Occipital lobe (tissue), 3 donors: ENCODE measurements at places on chromosomes 12 and 14. TPM values are rescaled to one million over a fixed set of nuclear protein-coding genes. Genes with fewer than 3 reads are reported as not detected.

- no peak for DNase-seq
Observed at GRCh38 chr12:56103066-56103711, 1.2 kb upstream of the PA2G4 start.

- no peak for DNase-seq
Observed at GRCh38 chr12:14968478-14968877, 4.4 kb upstream of the PDE6H start.

DNA sequence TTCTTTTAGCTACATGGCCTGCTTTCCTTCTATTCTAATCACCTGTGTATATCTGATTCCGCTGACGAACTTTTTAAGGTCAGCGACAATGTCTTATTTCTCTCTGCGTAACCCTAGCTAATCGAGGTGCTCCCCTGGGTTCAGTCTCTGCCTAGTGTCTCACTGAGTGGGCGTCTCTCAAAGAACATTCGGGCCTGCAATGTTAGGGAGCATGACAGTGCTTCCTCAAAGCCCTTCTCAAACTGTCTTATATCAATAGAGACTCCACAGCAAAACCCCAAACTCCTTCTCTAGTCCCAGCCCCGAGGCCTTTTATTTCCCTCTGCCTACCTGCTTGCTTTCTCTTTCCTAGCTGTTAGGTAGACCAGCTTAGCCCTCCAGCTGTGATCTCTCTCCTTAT, 13.7 kb upstream of the RPS6KL1 start:
- DNase-seq, result no peak

Gene SLC24A4
- total RNA-seq, result 0.31 TPM

DNA sequence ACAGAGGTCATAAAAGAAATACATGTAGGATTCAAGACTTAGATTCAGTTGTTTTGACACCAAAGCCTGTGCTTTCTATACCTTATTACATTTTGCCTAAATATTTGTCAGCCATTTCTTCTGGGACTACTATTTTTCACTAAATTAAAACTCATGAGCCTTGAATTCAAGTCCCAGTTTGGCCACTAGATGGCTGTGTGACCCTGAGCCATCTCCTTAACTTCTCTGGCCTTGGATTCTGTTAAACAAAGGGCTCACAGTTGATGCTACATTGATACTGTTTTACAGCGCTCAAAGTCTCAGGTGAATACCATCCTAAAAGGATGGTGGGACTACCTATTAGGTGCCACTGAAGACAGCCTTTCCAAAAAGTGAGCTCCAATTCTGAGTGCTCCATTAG, 39.6 kb upstream of the CCDC198 start:
- DNase-seq, result no peak

- peak; percentile 15 for DNase-seq
Observed at GRCh38 chr12:44654646-44655639, 221.2 kb downstream of the NELL2 start.

- no peak for DNase-seq
Observed at GRCh38 chr14:68566075-68566474, 226.8 kb downstream of the ZFP36L1 start.

GRCh38 chr14:42173206-42173605, 566.5 kb downstream of the LRFN5 start:
- DNase-seq, result no peak

DNA sequence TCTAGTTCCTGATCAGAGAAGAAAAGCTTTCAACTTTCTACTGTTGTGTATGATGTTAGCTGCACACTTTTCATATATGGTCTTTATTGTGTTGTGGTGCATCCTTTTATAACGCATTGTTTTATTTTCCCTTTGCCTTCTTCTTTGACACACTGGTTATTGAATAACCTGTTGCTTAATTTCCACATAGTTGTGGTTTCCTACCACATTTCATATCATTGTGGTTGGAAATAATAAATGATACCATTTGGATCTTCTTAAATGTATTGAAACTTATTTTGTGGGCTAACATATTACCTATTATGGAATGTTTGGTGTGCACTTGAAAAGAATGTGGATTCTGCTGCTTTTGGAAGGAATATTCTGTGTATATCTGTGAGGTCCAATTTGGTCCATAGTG, 64.9 kb downstream of the GPHN start:
- DNase-seq, result no peak

GRCh38 chr14:98234208-98234607, 1037.8 kb downstream of the BCL11B start:
- no peak for DNase-seq

DNA sequence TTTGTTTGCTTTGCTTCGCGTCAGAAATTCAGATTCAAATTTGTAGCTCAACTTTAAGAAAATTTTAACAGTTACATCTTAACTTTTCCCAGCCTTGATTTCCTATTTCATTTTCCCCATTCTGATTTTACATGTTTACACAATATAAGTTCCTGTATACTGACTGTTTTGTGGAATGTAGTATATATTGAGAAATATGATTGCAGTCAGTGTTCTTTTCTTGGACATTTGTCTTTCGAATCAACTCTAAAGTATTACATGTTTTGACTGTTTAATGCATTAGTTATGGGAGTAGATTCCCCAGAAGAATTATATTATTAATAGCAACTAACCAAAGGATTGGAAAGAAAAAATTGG, 48.1 kb downstream of the PRKCH start:
- no peak for DNase-seq

Gene FAR2
- total RNA-seq, result 62.2 TPM

DNA sequence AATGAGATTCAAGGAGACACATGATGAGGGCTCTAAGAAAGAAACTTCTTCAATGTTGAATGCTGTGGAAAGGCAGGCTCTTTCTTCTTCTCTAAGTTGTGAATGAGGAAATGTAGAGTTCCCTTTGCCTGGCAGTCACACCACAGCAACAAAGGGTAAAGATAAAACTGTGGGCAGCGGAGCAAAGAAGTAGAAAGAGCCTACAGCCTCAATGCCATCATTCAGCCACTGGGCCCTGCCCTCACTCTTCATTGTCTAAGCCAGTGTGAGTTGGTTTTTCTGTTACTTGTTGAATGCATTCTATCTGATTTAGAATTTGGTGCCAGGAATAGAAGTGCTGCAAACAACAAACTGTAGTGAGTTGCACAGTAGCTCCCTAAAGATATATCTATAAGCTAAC, 12.2 kb downstream of the SDR9C7 start:
- DNase-seq, result no peak

Gene GLT8D2
- 13.9 TPM for total RNA-seq

DNA sequence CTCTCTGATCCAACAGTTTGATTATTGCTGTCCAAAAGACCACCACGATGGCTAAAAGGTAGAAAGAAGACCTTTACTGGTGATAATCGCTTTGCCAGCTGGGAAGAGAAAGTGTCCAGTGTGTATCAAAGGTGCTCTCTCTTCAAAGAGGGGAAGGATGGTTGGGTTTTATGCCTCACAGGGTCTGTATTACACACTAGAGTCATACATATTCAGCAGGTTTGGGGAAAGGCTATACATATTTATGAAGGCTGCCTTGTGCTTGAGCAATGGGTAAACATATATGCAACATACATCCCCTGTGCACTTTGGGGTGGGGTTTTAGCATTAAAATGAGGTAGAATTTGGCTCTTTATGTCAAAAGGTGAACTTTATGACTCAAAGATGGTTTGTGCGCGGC, 18.2 kb downstream of the GPRC5D start:
- DNase-seq, result no peak

Gene SDR9C7
- 0.31 TPM for total RNA-seq

- DNase-seq, result peak; percentile 4
Observed at GRCh38 chr14:58280954-58281787, 17.2 kb upstream of the ARID4A start.

Gene TMEM233
- total RNA-seq, result not detected

Gene A2M
- total RNA-seq, result 44.5 TPM
